ENCODE measurements at places on chromosomes 6 and 20.

- DNase-seq: no peak
Observed at GRCh38 chr20:34262488-34263288, 21.5 kb downstream of the ASIP start.

GRCh38 chr20:44005661-44006060, 91.0 kb downstream of the TOX2 start:
- DNase-seq: no peak

DNA sequence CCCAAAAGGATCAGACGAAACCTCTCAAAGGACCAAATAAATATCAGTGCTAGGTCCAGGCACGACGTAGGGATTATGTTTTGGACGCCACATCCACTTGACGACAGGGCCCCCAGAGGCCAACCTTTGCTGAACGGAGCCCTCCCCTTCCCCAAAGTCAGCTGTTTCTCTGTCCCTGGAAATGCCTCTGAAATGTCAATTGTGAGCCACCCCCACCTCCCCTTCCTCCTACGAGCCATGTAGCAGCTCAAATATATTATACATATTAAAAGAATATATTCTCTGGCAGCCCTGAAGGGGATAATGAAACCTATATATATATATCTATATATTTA, 39.6 kb upstream of the BLCAP start:
- DNase-seq: no peak

DNA sequence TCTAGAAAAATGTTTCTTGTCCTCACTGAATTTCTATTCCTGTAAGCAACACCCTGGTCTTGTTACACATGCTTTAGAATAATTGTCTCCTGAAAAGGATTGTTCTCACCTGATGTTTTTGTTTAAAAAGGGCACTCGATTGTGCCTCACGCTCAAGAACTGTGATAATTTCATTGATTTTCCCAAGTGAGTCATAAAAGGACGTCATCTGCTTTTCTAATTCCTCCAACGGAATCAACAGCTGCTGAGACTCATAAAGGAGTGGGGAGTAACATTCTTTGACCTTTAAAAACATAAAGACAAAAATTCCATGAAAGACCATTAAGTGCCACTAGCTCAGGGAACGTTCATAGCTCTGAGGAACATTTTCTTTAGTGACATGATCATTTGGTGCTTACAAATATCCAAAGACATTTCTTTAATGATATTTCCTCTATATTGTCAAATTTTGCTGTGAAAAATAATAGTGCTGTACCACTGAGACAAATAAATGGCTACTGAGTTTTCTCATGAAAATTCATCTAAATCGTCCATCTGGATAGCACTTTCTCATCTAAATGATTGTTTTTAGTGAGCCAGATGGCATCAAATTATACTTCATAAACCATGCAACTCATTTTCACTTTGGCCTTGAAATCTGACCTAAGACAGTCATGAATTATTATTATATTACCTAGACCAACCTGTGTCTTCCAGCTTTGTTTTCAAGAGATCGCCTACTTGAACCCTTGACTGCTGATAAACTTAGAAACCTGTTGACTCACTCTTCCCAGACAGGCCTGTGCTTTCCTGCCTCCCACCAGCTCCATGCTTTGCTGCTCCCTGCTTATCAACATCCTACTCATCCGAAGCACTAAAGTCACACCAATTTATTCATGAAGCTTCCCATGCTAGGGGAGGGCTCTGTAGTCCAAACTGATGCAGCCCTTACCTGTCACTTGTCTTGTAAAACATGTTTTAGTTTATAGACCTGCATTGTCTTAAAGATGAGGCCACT, 178.2 kb downstream of the SYNE1 start:
- peak; percentile 71 for DNase-seq

GRCh38 chr6:38512211-38512610, 127.5 kb downstream of the BTBD9 start:
- DNase-seq: no peak

GRCh38 chr20:5039255-5039657, 37.9 kb upstream of the SLC23A2 start:
- DNase-seq: no peak

GRCh38 chr20:37456948-37457347, 64.1 kb upstream of the NNAT start:
- DNase-seq: no peak

DNA sequence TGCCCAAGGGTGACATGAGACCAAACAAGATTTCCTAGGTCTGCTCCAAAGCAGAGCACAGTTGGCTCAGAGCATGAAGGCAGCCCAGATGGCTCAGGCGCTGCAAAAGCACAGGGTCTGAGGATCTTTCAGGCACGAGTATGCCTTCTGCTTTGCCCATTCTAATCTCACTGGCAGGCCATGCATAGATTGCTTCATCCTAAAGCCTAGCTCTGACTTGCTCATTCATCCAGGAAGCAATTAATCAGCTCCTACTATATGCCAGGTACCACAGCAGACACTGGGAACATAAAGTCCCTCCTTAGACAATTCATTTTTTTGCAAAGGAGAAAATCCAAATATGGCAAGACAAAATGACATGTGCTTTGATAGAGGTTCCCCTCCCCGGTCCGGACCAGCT, 31.2 kb downstream of the GPLD1 start:
- DNase-seq: no peak
